T-helper 1 cell (primary cell): ENCODE measurements at places on chromosomes 5 and 9.
A peak's percentile ranks its signal among the peaks of the same experiment; 100 is the strongest.

- DNase-seq, result no peak
Observed at GRCh38 chr5:174829511-174829864, 105.1 kb downstream of the MSX2 start.

- DNase-seq, result peak; percentile 16
Observed at GRCh38 chr9:110015759-110016158, 192.2 kb downstream of the C9orf152 start.

DNA sequence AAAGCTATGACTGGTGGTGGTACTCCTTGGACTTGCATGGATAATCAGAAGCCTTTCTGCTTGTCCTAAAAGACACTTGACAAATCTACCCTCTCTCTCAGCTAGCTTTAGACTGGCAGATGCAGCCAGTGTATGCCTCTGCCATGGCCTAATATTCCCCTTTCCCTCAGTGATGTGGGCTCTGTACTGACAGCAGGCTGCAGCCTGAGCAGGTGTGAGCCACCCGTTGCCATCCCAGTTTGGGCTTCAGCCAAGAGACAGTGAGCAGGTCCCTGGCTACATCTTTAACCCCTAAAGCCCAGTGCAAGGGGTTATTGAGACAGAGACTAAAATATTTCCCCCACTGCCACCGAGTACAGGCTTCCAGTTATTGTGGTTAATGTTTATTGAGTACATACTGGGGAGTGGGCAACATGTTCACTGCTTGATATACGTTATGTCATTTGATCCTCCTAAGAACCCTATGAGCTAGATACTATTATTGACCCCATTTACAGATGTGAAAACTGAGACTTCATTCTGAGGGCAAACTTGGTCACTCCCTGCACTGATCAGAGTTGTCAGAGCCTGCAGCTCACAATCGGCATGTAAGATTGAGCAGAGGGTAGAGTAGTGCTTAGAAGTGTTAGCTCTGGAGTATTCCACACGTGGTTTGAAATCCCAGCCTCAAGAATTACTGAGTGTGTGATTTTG lies 254.2 kb downstream of the ARHGAP26 start:
- DNase-seq, result no peak

GRCh38 chr5:133121080-133121479 lies 69.3 kb downstream of the HSPA4 start:
- DNase-seq, result no peak

DNA sequence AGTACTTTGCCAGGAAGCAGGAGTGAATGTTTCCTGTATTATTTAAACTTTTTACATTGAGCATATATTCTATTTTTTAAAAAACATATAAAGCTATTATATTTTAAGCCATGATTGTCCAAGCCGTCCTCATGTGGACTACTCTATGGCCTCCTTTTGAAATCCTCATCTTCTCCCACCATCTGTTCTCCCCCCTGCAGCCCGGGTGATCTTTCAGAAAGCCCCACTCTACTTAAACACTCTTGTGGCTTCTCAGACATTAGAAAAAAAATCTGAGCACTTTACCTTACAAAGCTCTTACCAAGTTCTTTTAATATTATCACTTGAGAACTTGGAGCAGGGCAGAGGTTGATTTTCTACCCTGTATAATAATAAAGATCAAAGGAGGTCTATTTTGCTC lies 95.4 kb downstream of the CAVIN4 start:
- no peak for DNase-seq

DNA sequence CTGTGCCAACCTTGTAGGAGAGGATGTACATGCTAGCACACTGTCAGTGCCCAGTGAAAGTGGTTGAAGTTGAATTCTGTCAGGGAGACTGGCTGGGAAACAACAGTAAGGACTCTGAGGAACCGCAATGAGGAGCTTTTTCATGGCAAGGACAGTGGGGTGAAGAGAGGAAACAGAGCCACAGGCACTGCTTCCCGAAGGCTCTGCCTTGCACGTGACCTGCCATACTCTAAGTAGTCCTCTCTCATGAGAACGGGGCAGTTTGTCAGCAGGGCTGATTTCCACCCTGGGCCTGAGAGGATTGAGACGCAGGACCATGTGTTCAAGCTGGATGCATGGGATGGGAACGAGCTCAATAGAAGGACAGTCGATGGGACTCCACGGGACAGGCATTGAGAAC lies 106.6 kb upstream of the CTSL start:
- no peak for DNase-seq

- no peak for DNase-seq
Observed at GRCh38 chr5:62199792-62200716, 106.0 kb upstream of the KIF2A start.

DNA sequence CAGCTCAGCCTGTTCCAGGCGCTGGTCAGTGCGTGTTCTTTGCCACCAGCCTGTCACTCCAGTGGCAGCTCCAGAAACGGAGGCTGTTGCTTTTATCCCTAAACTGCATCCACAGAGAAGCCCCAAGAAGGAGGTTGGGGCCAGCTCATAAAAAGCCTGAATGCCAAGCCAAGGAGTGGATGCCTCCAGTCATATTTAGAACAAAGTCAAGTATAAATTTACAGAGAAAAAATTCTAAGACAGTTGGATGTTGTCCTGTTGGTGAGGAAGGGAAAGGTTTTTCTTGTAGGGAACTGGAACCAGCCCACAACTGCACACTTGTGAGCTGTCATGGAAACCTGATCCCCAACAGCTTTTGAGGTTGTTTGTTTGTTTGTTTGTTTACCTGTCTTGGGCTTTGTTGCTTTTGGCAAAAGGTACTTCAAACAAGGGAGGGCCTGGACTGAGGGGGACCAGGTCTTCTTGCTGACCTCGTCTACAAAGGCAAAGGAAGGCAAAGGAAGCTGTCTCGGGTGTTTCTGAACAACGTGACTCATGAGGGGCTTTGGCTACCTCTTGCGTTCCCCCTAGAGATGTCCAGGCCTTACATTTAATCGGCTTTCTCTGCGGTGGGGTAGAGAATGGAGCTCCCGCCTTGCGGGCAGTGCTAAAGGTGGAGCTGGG lies 36.7 kb downstream of the OLFML2A start:
- DNase-seq, result no peak
